ENCODE measurements at places on chromosomes 1 and 21. TPM values are rescaled to one million over a fixed set of nuclear protein-coding genes. Genes with fewer than 3 reads are reported as not detected.

DNA sequence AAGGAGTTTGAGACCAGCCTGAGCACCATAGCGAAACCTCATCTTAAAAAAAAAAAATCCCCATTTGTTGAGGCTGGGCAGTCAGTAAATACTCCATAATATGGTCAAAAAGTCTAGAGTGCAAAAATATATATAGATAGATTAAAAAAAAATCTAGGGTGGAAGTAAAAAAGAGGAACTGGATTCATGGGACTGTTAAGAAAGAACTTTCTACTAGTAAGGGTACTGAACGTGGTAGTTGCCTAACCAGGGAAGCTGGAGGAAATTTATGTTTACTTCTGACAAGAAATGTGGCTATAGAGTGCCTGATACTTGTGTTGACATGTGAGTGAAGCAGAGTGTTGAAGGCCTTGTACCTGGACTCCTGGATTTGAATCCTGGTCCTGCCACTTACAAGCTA, 265.9 kb upstream of the FAM78B start:
- no peaks in the 10 kb centered on the region for H3K27me3 ChIP-seq
- no peak overlapping the region for H3K27ac ChIP-seq
- H3K4me3 ChIP-seq = no peak overlapping the region
- no peak for DNase-seq
- H3K36me3 ChIP-seq = no peaks in the 10 kb centered on the region

The CD53 gene
- total RNA-seq = 0.08 TPM

DNA sequence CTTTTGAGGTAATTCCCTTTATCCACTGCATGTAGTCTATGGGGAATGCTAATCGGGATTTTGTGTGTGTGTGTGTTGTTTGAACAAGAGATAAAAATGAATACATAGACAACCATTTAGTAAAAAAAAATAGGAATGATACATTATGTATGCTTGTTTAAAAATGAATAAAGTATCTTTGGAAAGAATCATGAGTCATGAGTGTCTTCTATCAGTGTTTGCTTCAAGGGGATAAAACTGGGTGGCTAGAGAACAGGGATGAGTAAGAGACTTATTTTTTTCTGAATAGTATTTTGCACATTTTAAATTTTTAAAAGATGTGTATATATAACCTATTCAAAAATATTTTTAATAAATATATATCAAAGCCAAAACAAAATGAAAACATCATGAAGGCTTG, 839.4 kb upstream of the ADGRL4 start:
- no peak overlapping the region for H3K4me3 ChIP-seq
- no peak for DNase-seq
- no peak overlapping the region for H3K27ac ChIP-seq
- peaks cover 7% of the 10 kb centered on the region for H3K4me1 ChIP-seq
- no peaks in the 10 kb centered on the region for H3K27me3 ChIP-seq

- no peak overlapping the region for H3K4me3 ChIP-seq
- no peak overlapping the region for H3K27ac ChIP-seq
- H3K36me3 ChIP-seq = peaks cover 77% of the 10 kb centered on the region
- DNase-seq = no peak
Measured at GRCh38 chr1:93567255-93567918, 114.2 kb downstream of the BCAR3 start.

DNA sequence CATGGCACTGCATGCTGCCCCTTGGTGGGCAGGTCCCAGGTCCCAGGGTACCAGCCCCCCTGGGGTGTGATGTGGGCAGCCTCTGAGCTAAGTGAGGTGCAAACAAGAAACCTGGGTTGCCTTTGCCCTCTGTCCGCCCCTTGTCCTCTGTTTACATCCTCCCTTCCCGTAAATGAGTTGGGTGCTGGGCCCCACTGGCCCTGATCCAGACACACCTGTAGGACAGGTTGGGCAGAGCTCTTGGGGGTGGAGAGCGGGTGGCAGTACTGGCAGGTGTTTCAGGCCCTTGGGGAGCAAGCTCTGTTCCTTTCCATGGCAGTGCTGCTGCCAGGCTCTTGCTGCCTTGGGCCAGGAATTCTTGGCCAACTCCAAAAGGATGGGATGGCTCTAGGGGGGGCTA, 35.8 kb downstream of the ELF3 start:
- no peak overlapping the region for H3K4me3 ChIP-seq
- peaks cover 10% of the 10 kb centered on the region for H3K27me3 ChIP-seq
- DNase-seq = no peak
- no peaks in the 10 kb centered on the region for H3K4me1 ChIP-seq
- H3K27ac ChIP-seq = no peak overlapping the region
- H3K36me3 ChIP-seq = no peaks in the 10 kb centered on the region

DNA sequence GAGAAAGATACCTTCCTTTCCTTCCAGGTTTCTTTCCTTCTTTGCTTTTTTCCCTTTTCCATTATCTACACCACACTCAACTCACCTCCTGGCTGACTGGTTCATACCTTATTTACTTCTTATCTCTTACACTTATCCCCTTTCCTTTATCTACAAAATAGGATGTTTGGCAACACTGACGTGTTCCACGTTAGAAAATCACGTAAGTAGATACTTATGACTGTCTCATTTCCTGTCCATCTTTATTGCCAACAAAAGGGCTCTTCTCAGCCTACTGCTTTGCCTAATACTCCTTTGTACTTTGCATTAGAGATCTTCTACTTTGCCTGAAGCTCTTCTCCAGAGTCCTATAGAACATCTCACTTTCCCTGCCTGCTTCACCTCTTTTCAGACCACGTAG, 25.1 kb downstream of the SYNJ1 start:
- H3K4me3 ChIP-seq = no peak overlapping the region
- H3K4me1 ChIP-seq = no peaks in the 10 kb centered on the region
- no peak for DNase-seq
- no peak overlapping the region for H3K27ac ChIP-seq

All from SJCRH30 (cell line).